Aorta (tissue), 5 donors: ENCODE measurements at places on chromosomes 3 and 15. TPM values are rescaled to one million over a fixed set of nuclear protein-coding genes. Genes with fewer than 3 reads are reported as not detected.

The THUMPD3 gene
- total RNA-seq: 26.2 TPM

DNA sequence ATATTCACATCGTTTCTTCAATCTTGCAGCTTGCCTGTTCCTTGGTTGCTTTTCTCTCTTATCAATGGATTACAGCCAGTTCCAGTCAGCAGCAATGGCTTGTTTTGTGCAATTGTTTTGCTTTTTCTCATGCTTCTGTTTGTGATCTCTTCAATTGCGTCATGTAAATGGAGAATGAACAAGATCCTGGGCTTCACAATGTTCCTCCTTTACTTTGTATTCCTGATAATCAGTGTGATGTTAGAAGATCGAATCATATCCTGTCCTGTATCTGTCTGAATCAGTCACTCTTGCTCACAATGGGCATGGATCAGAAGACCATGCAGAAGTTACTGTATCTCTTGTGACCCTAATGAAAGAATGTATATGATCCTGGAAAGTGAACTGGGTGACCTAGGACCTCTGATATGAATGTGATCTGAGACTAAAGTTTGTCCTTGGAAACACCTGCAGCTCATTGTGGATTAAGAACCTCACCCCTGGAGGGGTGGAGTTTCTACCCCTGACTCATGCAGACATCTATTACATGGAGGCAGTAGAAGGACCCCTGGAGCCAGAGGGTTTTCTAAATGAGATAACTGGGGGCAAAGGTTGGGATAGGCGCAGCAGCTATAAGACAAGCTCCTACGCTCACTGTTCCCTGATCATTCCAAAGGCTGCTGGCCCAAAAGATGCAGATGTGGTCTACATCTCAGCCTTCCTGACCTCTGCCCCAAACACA, 32.2 kb downstream of the SLC24A1 start:
- no peak for DNase-seq
- no peaks in the 10 kb centered on the region for H3K4me1 ChIP-seq
- H3K27ac ChIP-seq: no peak overlapping the region

GRCh38 chr3:57864853-57865252, 108.7 kb downstream of the SLMAP start:
- H3K4me1 ChIP-seq: no peaks in the 10 kb centered on the region
- H3K27ac ChIP-seq: no peak overlapping the region
- H3K4me3 ChIP-seq: no peak overlapping the region
- no peak for DNase-seq

GRCh38 chr3:128946411-128946810, 47.5 kb downstream of the CFAP92 start:
- no peaks in the 10 kb centered on the region for H3K36me3 ChIP-seq
- H3K4me1 ChIP-seq: no peaks in the 10 kb centered on the region
- H3K27ac ChIP-seq: no peak overlapping the region
- no peak overlapping the region for H3K4me3 ChIP-seq
- no peaks in the 10 kb centered on the region for H3K27me3 ChIP-seq

The FES gene
- total RNA-seq: 39.8 TPM

The TMC3 gene
- total RNA-seq: not detected

- H3K4me3 ChIP-seq: peak overlapping the region; percentile 68
- no peaks in the 10 kb centered on the region for H3K36me3 ChIP-seq
- H3K27ac ChIP-seq: no peak overlapping the region
- no peaks in the 10 kb centered on the region for H3K27me3 ChIP-seq
These were observed 693 bp downstream of the RASGRP1 start for GRCh38 chr15:38563723-38564519.

DNA sequence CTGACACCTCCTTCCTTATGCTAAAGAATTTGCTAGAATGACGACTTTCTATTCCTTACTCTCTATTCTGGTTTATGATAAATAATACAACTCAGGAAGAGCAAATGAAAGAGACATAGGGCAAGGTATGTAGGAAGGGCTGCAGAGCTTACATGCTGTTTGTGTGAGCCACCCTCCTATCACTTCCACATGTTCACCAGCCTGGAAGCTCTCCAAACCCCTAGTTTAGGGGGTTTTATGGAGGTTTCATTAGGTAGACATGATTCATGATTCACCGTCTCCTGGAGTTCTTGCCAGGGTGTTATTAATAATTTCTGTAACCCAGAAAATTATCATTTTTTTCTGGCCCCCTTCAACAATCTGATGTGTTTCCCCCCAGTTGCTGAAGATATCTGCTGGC, 172.1 kb upstream of the COL8A1 start:
- H3K27ac ChIP-seq: no peak overlapping the region
- no peaks in the 10 kb centered on the region for H3K27me3 ChIP-seq
- DNase-seq: no peak
- H3K36me3 ChIP-seq: no peaks in the 10 kb centered on the region
- no peaks in the 10 kb centered on the region for H3K4me1 ChIP-seq

The CYP19A1 gene
- 3.2 TPM for total RNA-seq

The CLDN16 gene
- not detected for total RNA-seq

DNA sequence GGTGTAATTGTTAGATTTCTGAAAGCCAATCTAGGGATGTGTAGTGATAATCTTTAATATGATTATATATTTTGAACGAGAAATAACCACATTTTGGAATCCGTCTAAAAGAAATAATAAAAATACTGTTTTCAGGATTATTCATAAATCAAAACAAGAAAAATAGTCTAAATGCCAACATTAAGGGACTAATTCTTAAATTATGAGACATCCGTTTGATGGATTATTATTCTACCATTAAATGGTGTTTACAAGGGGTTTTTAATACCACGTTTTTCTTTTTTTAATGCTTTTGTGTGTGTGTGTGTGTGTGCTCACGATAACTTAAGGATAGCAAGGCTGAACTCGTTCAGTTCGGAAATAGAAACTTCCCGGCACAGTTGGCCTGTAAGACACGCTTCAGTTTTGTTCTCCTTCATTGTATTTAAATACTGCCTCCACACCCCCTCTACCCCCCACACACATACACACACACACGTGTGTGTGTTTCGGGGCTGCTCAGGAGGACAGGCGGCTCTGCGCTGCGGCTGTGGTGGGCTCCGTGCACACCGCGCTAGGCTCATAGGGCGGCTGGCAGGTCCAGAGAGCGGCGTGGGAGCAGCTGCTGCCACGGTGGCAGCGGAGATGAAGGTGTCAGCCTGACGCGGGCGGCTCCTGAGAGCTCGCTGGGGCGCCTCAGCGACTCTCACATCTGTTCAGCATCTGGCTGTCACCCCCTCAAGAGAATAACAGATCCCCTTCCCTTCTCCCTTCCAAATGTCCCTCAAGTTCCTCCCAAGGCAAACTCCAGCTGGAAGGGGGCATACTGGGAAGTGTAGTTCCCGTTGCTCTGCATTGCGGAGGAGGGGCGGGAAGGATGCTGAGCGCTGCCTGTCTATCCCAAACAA, 23.0 kb upstream of the ANP32A start:
- H3K27ac ChIP-seq: no peak overlapping the region
- no peaks in the 10 kb centered on the region for H3K4me1 ChIP-seq
- no peak overlapping the region for H3K4me3 ChIP-seq
- H3K27me3 ChIP-seq: no peaks in the 10 kb centered on the region

GRCh38 chr3:146781606-146782005, 176.5 kb upstream of the PLSCR5 start:
- no peak for DNase-seq
- no peak overlapping the region for H3K27ac ChIP-seq
- H3K4me1 ChIP-seq: no peaks in the 10 kb centered on the region

The XXYLT1 gene
- total RNA-seq: 15.0 TPM

- H3K27me3 ChIP-seq: no peaks in the 10 kb centered on the region
- H3K36me3 ChIP-seq: peaks cover 34% of the 10 kb centered on the region
- DNase-seq: no peak
- no peaks in the 10 kb centered on the region for H3K4me1 ChIP-seq
- no peak overlapping the region for H3K4me3 ChIP-seq
These were observed 12.5 kb downstream of the COPG1 start for GRCh38 chr3:129261894-129262293.

DNA sequence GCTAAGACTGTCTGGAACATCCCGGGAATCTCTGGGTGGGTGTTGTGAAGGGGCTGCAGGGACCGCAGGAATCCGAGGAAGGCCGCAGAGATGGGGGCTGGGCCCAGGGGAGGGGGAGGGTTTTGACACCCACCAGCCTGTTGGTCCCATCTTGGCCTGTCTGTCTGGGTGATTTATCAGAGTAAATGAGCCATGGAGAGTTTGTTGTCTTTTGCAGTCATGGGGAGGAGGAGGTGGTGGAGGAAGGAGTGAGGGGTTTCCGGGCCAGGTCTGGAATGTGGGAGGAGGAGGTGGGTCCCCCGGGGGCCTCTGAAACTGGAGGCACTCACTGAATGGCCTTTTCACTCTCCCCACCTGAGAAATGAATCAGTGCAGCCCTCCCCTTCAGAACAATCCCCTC, 11.5 kb downstream of the SEMA3F start:
- no peak for DNase-seq
- H3K4me1 ChIP-seq: peaks cover 4% of the 10 kb centered on the region
- no peak overlapping the region for H3K27ac ChIP-seq
- H3K27me3 ChIP-seq: no peaks in the 10 kb centered on the region
- H3K36me3 ChIP-seq: no peaks in the 10 kb centered on the region

The KBTBD13 gene
- 1.5 TPM for total RNA-seq

The SLC2A2 gene
- total RNA-seq: not detected

DNA sequence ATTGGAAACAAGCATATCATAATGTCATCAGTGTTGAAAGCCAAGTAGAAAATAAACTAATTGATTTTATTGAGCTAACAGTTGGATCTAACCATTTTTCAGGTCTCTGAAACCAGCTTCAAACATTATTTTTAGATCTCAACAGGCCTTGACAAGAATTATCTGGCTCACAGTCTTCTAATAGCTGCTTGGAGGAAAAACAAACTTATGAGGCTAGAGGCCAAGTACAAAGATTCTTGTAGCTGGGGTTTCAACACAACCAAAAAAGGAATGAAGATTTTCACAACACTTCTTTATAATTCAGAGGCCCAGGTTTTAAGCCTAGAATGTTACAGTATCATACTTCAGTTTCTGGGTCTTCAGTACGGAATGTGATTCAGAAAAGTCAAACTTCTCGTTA, 3.7 kb downstream of the SETMAR start:
- peaks cover 3% of the 10 kb centered on the region for H3K4me1 ChIP-seq
- peak overlapping the region; percentile 92 for H3K27ac ChIP-seq
- no peak for DNase-seq
- H3K27me3 ChIP-seq: no peaks in the 10 kb centered on the region
- H3K4me3 ChIP-seq: no peak overlapping the region

GRCh38 chr3:73086071-73086494, 24.6 kb downstream of the EBLN2 start:
- no peaks in the 10 kb centered on the region for H3K27me3 ChIP-seq
- no peaks in the 10 kb centered on the region for H3K4me1 ChIP-seq
- no peak overlapping the region for H3K27ac ChIP-seq
- DNase-seq: no peak
- no peaks in the 10 kb centered on the region for H3K36me3 ChIP-seq

GRCh38 chr3:62019906-62020305, 353.4 kb downstream of the FEZF2 start:
- no peak overlapping the region for H3K27ac ChIP-seq
- H3K4me1 ChIP-seq: no peaks in the 10 kb centered on the region
- H3K4me3 ChIP-seq: no peak overlapping the region
- H3K36me3 ChIP-seq: no peaks in the 10 kb centered on the region

- H3K4me1 ChIP-seq: no peaks in the 10 kb centered on the region
- no peaks in the 10 kb centered on the region for H3K27me3 ChIP-seq
- DNase-seq: peak; percentile 39
- H3K36me3 ChIP-seq: no peaks in the 10 kb centered on the region
- no peak overlapping the region for H3K27ac ChIP-seq
- no peak overlapping the region for H3K4me3 ChIP-seq
These were observed 355.4 kb downstream of the OTOL1 start for GRCh38 chr3:161851941-161852566.

The SLC7A14 gene
- not detected for total RNA-seq

GRCh38 chr3:99970198-99970597, 144.1 kb downstream of the FILIP1L start:
- no peaks in the 10 kb centered on the region for H3K27me3 ChIP-seq
- no peak for DNase-seq

The KY gene
- total RNA-seq: 1.2 TPM

DNA sequence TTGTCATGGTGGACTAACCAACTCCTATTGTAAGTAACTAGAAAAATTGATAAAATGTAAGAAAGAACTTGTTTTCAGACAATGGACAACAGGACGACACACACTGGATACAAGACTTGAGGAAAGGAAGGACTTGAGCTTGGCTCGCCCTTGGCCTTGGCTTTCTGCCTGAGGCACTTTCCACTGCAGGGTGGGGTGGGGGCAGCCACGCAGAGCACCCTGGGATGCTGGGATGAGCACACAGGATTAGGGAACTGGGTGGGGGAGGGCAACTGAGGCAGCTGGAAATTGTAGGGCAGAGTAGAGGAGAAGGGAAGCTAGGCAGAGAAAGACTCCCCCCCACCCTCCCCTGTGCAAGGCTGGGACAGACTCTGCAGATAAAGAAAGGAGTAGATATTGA, 25.5 kb upstream of the HHATL start:
- H3K27me3 ChIP-seq: no peaks in the 10 kb centered on the region
- H3K4me1 ChIP-seq: no peaks in the 10 kb centered on the region
- no peaks in the 10 kb centered on the region for H3K36me3 ChIP-seq

- peak overlapping the region; percentile 6 for H3K27ac ChIP-seq
- H3K4me1 ChIP-seq: peaks cover 9% of the 10 kb centered on the region
- H3K36me3 ChIP-seq: no peaks in the 10 kb centered on the region
These were observed 1.7 kb downstream of the NR2C2 start for GRCh38 chr3:14949126-14949525.

The MUC13 gene
- not detected for total RNA-seq

DNA sequence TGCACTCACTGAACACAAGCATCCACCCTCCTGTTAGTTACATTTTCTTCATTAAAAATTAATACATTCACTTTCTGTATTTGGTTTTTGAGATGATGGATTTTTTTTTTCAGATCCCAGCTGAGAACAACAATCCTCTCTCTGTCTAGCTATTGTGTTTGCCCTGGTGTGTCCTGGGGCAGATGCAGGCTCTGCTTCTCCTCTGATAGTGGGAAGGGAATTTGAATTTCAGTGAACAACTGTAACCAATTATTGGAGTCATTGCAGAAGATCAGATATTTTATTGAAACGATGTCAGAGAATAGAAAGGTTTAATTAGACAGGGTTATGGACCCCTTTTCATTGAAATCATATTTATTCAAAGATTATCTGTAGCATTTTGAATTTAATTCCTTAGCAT, 33.1 kb upstream of the RYR3 start:
- H3K4me3 ChIP-seq: no peak overlapping the region
- H3K36me3 ChIP-seq: no peaks in the 10 kb centered on the region
- no peaks in the 10 kb centered on the region for H3K27me3 ChIP-seq
- DNase-seq: no peak
- H3K4me1 ChIP-seq: no peaks in the 10 kb centered on the region

The MYH15 gene
- 0.15 TPM for total RNA-seq

DNA sequence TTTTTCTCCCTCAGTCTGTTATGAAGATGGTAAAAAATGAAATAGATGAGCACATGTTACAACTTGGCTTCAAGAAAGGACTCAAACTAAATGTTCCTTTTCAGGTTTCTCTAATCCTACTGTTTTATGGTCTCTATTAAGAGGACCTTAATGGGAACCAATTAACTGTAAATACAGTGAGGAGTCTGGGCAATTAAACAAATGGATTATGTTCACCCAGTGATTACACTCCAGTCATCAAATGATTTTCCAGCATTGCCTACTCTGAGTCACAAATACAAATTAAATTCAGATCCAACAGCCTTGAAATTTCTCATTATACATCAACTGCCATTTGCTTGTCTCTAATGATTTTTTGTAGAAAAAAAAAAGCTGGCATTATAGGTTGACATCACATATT, 129.2 kb downstream of the NEK10 start:
- no peaks in the 10 kb centered on the region for H3K36me3 ChIP-seq
- no peak overlapping the region for H3K27ac ChIP-seq
- H3K4me3 ChIP-seq: no peak overlapping the region
- no peak for DNase-seq
- no peaks in the 10 kb centered on the region for H3K4me1 ChIP-seq
- H3K27me3 ChIP-seq: no peaks in the 10 kb centered on the region

GRCh38 chr15:69797615-69798014, 300.1 kb downstream of the TLE3 start:
- no peaks in the 10 kb centered on the region for H3K27me3 ChIP-seq
- no peak overlapping the region for H3K4me3 ChIP-seq
- no peaks in the 10 kb centered on the region for H3K36me3 ChIP-seq
- no peaks in the 10 kb centered on the region for H3K4me1 ChIP-seq
